ENCODE measurements at places on chromosomes 5 and 9.

DNA sequence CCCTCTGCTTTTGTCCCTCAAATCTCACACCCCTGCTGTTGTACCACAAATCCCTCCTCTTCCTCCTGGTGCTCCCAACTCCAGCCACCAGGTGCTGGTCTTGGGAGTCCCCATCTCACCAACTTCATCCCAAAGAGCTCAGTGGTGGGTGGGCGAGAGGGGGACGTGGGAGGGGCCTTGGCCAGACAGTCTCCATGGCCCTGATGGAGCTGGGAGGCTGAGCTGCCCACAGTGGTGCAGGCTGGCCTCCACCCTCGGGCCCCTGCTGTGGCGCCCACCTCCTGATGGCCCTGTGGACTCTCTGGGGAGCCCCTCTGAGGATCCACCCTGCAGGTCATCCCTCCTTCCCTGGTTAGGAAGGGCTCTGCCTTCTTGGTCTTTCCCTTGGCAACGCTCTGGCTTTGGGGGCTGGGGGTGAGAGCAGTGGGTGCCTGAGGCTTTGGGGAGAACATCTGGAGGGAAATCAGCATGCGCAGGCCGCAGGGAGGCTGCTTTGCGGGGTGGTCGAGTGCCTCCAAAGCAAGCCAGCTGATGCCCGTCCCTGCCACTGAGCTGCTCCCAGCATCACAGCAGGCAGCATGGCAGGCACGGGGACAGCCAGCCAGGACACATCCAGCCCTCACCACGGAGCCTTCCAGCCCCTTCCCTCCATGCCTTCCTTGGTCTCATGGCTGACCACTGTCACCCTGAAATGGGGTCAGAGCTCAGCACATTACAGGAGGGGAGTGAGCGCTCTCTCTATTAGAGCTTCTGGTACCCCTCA is 7.6 kb upstream of the FAM163B start:
- DNase-seq: no peak

DNA sequence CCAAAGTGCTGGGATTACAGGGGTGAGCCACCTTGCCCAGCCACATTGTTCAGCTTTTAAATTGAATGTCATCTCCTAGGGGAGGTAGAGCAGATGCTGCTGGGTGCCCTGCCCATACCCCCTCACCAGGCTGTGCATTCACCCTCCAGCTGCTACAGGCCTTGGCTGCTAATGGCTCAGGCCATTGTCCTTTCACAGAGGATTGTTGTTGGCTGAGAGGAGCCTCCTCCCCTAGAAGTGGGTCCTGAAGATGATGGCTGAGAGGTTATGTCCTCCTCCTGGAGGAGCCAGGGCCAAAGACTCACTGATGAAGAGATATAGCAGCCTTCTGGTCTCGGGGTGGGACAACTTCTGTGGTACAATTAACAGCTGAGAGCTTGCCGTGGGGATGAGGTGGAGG is 74.6 kb downstream of the PHAX start:
- no peak for DNase-seq

DNA sequence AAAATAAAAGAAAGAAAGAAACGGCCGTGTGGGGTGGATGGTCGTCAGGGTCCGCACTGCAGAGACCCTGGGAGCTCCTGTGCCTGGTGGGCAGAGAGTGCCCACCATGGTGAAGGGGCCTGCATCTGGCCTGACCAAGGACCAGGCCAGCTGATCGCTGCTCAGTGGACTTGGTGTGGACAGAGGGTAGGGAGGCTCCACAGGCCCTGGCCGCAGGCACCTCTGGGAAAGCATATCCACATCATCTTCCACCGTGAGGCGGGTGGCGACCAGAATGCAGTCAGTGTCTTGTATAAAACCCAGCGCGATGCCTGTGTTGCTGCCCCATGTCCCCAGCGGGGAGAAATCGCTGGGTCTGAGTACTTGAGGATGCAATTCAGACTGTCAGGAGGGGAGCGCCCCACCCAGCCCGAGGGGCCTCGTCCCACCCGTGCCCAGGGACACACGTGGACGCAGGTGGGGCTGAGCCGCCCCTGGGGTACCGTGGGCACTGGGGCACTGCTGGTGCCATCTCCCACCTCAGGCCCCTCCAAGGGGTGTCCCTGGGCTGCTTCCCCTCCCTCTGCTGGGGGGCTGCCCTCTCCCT is 27.8 kb upstream of the SLC6A19 start:
- DNase-seq: no peak

DNA sequence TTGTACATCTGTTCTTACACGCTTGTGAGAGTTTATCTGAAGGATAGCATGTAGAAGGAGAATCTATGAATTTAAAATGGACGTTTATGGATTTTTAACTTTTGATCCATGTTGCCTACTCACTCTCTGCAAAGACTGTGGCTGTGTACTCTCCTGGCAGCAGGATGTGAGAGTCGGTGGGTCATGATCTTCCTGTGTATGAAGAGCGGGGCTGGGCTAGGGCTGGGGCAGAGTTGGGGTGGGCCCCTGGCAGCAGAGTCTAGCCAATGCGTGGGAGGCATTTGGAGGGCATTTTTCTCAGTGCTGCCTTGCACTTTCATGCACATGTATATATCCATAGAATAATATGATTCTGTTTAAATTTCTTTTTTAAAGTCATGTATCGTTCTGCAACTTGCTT is 24.0 kb upstream of the DAB2IP start:
- DNase-seq: no peak

DNA sequence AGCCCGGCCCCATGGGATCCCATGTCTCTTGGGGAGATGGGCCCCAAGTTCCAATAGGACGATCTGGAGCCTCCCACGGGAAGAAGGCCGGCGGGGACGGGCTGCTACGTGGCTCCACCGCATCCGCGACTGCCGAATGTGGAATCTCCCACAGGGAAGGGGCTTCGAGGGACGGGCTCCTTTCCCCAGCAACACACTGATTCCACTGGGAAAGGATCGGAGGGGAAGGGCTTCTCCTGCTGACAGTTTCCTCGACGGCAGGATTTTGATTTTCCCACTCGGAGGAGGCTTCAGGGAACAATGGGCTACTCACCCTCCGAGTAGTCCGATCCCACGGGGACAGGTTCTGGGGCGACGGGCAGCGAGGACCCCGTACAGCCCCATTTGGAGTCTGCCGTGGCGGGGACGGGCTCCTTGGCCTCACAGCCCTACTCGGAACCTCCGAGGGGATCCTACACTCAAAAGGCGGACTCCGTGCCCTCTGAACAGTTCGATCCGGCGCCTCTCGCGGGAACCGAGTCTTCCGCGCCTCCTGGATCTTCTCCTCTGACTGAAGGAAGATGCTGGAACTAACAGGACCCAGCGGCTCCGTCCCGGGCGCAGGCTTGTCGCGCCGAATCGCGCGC is 1.3 kb downstream of the PROB1 start:
- no peak for DNase-seq

DNA sequence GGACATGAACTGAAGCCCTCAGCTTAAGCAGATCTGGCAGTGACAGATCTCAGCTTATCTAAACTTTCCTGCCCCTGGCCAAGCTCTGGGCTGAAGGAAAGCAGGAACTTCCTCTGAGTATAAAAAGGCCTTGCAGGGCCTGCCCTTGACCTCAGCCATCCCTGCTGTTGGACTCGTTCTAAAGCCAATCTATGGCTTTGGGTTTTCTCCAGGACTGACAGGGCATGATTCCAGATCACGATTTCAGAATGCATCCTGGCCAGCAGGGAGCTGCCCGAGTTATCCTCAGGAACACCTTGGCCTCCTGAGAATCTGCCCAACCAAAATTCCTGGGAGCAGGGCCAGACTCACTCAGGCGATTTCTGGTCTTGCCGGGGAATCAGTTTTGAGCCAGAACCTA is 502.7 kb downstream of the TLE4 start:
- no peak for DNase-seq

- DNase-seq: no peak
These were observed 204.7 kb downstream of the TTLL11 start for GRCh38 chr9:121888438-121888775.

- DNase-seq: no peak
These were observed 1209.1 kb downstream of the CDH12 start for GRCh38 chr5:21644032-21644431.

- peak; percentile 75 for DNase-seq
These were observed 31.5 kb downstream of the RAPGEF1 start for GRCh38 chr9:131708226-131709002.

Measured in NCI-H2029 (cell line).